ENCODE measurements at places on chromosomes 3 and 15.

GRCh38 chr3:143977341-143978262 lies 6.0 kb downstream of the DIPK2A start:
- DNase-seq = peak; percentile 23

- DNase-seq = no peak
Observed at GRCh38 chr3:194170793-194171192, 34.8 kb downstream of the HES1 start.

DNA sequence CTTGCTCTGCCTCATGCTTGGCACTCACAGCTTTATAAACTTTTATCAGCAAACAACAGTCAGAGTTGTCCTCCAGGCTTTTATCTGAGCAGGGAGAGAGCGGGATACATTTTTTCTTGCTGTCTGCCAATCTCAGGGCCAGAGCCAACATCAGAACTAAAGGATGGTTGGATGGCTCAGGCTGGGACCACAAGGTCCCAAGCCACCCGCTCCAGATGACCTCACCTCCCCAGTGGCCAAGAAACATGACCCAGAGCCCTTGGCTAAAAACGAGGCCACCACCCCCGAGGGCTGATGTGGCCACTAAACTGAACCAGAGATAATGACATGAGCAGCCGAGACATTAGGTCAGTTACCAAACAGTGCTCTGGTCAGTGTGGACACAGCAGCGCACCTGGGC lies 18.8 kb upstream of the SPATA12 start:
- peak; percentile 14 for DNase-seq

DNA sequence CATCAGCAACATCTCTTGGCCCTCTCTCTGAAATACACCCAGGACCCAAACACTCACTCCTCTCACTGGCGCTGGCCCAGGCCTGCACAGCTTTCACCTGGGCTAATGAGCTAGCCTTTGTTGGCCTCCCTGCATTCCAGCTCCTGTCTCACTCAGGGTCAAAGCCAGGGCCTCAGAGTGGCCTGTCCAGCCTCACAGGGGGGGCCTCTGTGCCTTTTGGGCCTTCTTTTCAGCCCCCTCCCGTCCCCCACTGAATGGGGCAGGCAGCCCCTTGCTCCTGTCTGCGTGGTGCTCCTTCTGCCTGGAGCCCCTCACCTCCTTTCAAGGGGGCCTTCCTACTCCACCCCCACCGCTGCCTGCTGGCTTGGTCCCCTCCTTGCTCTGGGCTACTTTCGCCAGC lies 59.0 kb upstream of the PRR23E start:
- no peak for DNase-seq

DNA sequence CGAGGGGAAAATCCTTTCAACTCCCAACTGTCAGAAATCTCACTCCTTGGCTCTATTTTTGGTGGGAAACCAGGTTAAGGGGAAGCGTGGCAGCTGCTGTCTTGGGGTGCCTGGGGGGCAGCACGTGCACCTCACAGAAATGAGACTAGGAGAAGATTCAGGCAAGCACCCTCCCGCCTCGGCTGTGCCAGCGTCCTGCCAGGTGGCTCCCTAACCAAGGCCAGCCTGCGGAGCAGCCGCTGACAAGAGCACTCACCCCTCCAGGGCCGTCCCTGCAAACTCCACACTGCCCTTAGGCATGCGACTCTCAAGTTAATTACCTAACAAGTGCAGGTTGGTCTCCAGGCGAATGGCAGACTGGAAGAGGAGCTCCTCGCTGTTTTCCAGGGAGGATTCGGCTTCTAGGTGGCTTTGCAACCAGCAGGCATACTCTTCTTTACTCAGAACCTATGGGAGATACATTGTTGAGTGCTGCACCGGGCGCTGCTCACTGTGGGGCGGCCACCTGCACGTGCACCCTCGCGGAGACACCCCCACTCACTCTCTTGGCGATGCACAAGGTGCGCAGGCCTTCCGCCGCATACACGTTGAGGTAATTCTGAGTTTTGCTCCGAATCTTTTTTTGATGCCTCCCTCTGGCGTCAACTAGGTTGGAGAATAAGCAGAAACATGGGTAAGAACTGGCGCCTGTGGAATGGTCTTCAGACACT lies 155.3 kb downstream of the ATP10A start:
- DNase-seq = no peak

GRCh38 chr3:190865419-190865818 lies 2.9 kb upstream of the GMNC start:
- DNase-seq = no peak

DNA sequence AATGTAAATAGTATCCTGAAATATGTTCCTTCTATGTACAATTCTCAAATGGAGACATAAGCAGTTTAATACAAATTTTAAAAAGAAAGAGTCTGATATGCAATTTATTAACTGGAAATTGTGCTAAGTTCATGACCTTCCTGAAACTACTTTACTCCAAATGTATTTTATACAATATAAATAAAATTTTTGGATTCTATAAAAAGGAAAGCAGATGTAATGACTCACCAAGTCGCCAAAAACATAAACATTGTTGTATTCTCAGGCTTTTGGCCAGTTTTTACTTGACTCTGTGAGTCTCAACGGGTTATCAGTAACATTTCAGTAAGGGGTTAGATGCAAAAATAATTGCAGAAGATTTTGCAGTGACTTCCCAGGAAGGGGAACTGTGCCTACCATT lies 948.2 kb downstream of the EPHA3 start:
- DNase-seq = no peak

Measured in hematopoietic multipotent progenitor cell treated with erythropoietin and hydrocortisone succinate and interleukin-3 and kit ligand, for 8 days (in vitro differentiated cells).